ENCODE measurements at places on chromosomes 2 and 18.

DNA sequence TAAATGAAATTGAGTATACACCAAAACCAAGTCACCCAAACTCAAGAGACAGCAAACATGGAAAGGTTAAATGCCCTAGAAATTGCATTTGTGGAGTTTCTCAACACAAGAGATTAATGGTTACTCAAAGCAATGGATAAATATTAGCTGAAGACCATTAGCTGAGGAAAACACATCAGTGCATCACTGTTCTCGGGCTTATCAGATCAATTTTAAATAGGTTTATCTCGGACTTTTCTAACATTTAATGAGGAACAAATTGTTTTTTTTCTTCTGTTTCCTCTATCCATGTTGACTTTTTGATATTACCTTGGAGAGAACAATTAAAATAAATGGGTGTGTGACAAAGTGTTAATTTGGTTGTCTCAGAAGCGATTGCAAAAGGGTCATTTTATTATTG, 105.4 kb upstream of the PIK3C3 start:
- DNase-seq: no peak

- no peak for DNase-seq
Observed at GRCh38 chr2:175620106-175620505, 382.0 kb downstream of the LNPK start.

GRCh38 chr2:147440734-147441133, 404.1 kb upstream of the ACVR2A start:
- DNase-seq: no peak

GRCh38 chr2:68969736-68970490, 4.5 kb upstream of the GKN1 start:
- DNase-seq: no peak

- no peak for DNase-seq
Observed at GRCh38 chr2:168568476-168569267, 112.6 kb downstream of the CERS6 start.

GRCh38 chr18:58674863-58675472, 3.7 kb downstream of the MALT1 start:
- DNase-seq: no peak

DNA sequence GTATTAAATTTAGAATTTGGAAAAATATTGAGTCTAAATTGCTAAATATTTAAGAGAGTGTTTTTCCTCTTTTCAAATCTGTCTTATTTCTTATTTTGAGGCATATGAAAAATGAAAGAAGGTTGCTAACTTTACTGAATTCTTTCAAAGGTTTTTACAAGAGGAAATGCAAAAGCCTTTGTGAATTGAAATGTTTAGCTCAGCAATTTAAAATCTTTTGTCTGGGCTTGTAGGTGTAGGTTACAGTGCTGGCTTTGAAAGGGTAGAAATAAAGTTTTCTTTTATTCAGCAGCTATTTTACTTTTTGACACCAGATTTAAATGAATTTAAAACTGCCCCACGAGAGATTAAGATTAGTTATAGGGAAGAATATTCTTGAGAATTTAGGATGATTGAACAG, 192.0 kb downstream of the CDH7 start:
- no peak for DNase-seq

GRCh38 chr2:176111309-176111663, 4.2 kb downstream of the HOXD11 start:
- DNase-seq: no peak

- DNase-seq: no peak
Observed at GRCh38 chr2:46481198-46482193, 2.1 kb downstream of the TMEM247 start.

DNA sequence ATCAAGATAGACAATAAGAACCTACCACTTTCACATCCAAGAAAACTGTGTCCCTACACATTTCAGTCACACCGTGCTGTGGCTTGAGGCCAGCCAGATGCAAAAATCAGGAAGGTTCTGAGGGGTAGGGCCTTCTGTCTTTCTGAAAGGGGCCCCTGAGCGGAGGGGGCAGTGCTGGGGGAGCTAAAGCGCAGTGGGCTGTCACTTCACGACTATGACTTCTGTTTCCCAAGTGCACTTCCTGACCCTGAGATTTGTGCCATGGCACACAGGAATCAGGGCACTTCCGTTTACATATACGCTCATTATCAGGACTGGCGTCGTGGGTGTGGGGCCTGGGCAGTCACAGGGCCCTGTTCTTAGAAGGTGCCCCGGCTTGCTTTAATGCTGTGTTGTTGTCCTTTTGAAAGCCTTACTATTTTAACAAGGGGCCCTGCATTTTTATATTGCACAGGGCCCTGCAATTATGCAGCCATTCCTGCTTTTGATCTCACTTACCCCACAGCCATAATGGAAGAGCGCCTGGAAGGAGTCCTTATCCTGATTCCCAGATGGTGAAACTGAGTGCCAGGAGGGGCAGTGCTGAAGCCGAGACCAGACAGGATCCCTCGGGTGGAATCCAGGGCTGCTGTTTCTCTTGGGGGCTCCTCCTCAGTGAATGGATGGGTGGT, 620 bp downstream of the NGEF start:
- DNase-seq: no peak

DNA sequence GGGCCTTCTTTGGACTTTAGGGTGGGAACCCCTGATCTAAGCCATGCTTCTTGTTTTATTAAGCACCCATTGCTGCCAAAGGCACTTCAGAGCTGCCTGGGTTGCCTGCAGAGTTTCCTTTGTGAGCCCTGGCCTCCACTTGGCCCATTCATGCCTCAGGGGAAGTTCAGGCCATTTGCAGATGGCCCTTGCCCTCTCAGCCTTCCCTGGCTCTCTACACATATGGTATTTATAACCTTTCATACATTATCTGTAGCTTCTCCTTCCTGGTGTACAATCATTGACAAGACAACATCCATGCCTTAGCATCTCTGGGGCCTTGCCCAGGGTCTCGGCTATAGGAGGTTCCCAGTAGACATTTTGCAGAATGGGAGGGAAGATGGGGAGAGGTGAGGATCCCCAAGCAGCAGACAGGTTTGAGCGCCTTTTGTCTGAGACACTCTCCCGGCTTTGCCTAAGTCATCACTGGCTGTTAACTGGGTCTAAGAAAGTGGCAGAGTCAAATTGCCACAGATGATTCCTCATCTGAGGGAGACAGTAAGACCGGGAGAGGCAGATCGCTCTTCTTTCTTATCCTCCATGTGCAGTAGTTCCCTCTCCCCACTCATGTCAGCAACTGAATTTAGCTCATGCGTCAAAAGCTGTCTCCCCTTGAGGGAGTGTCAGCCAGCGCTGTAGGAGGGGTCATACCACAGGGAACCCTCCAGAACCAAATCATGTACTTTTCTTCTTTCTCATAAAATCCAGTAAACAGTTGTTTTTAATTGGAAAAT, 2.7 kb downstream of the EHD3 start:
- DNase-seq: no peak

DNA sequence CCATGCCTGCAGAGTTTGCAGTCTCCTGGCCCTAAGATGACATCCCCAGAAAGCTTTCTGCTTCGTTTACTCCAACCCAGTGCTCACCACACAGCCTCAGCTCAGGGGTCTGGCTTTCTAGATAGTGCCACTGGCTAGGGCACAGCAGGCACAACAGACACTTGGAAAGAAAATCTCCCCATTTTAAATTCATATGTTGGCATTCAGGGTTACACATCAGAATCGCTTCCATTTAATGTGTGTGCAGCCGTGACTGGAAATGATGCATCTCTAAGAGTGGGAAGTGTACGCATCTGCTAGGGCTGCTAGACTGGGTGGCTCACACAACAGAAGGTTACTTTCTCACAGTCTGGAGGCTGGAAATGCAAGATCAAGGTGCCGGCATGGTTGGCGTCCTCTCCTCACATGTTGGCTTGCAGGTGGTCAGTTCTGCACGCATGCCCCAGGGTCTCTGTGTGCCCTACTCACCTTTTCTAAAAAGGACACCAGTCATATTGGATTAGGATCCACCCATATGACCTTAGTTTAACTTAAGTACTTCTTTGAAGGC, 329.4 kb upstream of the RAB12 start:
- DNase-seq: no peak

DNA sequence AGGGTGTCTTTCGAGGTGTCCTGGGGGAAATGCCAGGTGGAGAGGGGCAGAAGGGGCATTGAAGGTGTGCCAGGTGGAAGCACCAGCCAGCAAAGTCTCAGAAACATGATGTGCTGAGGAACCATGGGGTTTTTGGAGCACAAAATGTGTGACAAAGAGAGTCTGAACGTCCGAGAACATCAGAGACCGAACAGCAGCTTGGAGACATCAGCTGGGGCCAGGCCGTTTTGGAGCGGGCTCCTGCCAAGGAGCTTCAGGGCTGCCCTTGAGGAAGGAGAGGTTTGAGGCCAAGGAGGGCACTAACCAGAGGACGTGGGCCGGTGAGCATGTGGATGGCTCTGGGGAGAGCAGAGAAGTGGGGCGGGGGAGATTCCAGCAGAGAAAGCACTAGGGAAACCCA, 5.3 kb upstream of the MBP start:
- no peak for DNase-seq

GRCh38 chr2:234446404-234447076, 50.3 kb downstream of the ARL4C start:
- DNase-seq: peak; percentile 51

- no peak for DNase-seq
Observed at GRCh38 chr2:132974467-132975095, 304.6 kb upstream of the LYPD1 start.

GRCh38 chr2:148653437-148653836, 8.9 kb downstream of the EPC2 start:
- DNase-seq: no peak

DNA sequence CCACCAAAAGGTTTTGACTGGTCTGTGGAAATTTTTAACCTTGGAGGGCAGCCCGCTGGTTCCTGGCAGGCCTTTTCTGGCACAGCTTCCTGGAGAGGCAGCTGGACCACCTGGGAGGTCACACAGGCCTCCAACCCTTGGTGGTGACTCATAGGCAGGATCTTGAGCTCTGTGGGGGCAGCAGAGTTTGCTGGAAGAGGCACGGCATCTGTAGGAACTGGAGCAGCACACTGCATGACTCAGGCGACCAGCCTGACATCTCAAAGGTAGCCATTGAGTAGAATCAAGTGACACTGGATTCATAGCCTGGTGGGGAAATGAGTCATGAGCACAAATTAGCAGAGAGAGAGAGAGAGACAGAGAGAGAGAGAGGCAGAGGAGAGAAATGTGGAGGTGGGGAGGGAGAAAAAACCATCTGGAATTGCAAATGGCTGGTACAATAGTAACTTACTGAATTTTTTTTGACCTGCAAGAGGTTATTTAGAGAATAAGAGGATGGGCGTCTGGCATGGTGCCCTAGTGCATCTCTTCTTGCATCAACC, 57.4 kb downstream of the TRPM8 start:
- DNase-seq: no peak

- DNase-seq: no peak
Observed at GRCh38 chr2:21269382-21269781, 145.6 kb downstream of the TDRD15 start.

- DNase-seq: no peak
Observed at GRCh38 chr18:43501099-43501498, 223.8 kb upstream of the SYT4 start.

DNA sequence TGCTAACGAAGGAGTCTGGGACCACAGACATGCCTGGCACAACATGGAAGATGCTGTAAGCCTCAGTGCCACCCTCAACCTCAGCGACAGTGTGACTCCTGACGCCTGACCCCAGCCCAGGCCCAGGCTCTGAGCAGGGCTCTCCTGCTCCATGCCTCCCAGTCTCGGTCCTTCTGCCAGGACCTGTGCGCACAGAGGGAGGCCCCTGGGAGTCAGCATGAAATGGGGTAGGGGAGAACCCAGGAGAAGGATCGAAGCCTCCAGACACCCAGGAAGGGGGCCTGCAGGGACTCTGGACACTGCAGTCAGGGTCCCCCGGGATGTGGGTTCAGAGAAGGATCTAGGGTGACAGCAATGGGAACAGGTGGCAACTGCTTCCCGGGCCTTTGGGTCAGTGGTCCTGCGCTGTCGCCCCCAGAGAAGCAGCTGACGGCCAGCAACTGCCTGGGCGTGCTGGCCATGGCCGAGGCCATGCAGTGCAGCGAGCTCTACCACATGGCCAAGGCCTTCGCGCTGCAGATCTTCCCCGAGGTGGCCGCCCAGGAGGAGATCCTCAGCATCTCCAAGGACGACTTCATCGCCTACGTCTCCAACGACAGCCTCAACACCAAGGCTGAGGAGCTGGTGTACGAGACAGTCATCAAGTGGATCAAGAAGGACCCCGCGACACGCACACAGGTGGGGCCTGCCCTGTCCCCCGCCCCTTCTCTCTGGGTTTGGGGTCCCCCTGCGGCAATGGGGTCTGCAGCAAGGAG, 233.9 kb downstream of the ATAD2B start:
- DNase-seq: no peak

- no peak for DNase-seq
Observed at GRCh38 chr2:230866756-230867523, 2.2 kb downstream of the ITM2C start.

GRCh38 chr18:2448565-2449151, 122.6 kb downstream of the METTL4 start:
- DNase-seq: no peak

DNA sequence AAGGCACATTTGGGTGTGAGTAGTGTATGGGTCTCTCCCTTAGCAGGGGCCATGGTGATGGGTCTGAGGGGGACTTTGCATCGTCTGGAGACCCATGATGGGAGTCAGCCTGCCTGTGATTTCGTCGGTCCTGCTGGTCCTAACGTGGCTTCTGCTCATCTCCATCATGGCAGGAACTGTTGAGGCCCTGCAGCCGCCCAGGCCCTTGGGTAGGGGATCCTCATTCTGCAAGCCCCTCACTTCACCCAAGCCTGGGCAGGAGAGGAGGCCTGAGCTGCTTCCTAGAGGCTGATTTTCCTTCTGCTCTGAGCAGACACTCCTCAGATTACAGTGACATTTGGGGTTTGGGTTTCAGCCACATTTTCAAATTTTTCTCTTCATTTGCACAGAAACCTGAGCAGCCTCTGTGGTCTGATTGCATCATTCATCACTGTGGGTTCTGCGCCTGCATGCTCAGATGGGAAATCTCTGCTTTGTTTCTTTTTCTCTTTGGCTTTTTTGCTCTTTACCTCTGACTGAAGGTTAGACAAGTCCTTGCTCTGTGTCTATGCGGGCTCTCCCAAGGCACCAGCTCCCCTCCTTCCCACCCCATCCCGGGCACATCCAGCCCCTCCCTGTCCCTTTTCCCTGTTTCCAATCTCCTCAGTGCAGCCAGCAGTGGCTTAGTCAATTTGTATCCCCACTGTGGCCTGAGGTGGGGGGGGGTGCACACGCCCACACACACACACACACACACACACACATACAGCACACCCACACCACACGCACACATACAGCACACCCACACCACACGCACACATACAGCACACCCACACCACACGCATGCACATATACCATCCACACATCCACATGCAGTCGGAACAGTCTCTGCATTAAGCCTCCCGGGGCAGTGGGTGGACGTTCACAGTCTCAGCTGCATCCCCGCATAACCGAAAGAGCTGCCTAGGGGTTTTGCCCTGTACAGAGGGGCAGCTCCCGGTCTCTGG, 305.4 kb upstream of the HS6ST1 start:
- DNase-seq: no peak

GRCh38 chr2:237315829-237316225, 98.1 kb downstream of the COL6A3 start:
- no peak for DNase-seq

GRCh38 chr2:140604096-140604495, 1526.7 kb downstream of the LRP1B start:
- DNase-seq: no peak

- DNase-seq: no peak
Observed at GRCh38 chr2:148375214-148375613, 269.3 kb upstream of the EPC2 start.

Data from stimulated activated CD4-positive, alpha-beta T cell treated with anti-CD3 and anti-CD28 coated beads, Interleukin-2, amount 100 ng/mL, for 48 hours (primary cell).